ENCODE measurements at places on chromosomes 7 and 10.

DNA sequence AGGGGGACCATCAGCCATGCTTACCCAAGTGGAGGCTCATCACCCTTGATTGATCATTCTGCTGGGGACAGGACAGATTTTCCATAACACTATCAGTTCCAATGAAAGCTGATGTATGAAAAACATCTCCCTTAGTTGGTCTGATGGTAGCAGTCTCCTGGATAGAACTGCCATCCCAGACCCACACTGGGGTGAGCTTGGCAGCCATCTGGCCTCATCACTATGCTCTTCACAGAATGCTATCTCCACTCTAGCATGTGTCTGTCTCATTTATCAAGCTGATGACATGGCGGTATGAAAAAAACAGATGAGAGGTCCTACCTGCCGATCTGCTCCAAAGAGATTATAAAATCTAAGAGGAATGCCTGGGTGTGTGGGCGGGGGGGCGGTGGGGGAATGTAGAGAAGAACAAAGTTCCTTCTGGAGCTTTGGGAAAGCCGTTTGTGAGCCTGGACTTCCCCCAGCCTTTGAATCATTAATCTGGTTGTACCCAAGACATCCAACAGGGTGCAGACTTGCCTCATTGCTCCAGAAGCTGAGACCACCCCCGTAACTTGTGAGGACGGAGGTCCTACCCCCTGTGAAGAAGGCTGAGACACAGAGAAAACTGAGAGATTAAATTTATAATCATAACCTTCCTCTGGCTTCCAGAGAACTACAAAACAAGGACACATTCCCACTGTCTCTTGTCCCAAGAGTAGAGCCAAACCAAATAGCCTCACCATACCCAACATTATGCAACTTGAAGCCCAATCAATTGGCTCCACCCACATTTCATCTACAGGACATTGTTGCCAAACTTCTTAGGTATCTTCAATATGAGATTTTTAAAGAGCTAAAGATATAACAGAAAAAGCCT lies 340.8 kb downstream of the KCNMA1 start:
- peak; percentile 23 for DNase-seq

- DNase-seq: peak; percentile 61
Observed at GRCh38 chr10:22335173-22335933, 9.9 kb upstream of the SPAG6 start.

- DNase-seq: peak; percentile 77
Observed at GRCh38 chr7:28096713-28097112, 83.9 kb downstream of the JAZF1 start.

- no peak for DNase-seq
Observed at GRCh38 chr7:102107474-102108104, 179.1 kb upstream of the SH2B2 start.

- no peak for DNase-seq
Observed at GRCh38 chr7:64908358-64908757, 5.3 kb downstream of the ZNF273 start.

DNA sequence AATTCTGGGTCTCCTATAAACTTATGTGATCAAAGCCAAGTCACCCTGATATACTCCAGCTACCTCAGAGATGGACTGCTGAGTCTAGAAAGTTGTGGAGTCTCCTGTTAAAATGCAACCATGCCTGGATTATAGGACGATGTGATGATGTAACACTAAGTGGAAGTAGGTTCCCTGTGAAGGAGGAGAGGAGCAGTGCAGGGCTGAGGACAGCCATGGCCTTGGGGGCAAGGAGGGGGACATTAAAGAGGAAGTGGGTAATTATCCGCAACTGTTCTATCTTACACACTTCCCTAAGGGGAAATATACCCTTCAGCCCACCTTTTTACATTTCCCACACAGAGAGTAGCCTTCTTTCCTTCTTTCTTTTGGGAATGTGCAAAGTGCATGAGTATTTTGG lies 63.8 kb downstream of the MTPN start:
- no peak for DNase-seq

DNA sequence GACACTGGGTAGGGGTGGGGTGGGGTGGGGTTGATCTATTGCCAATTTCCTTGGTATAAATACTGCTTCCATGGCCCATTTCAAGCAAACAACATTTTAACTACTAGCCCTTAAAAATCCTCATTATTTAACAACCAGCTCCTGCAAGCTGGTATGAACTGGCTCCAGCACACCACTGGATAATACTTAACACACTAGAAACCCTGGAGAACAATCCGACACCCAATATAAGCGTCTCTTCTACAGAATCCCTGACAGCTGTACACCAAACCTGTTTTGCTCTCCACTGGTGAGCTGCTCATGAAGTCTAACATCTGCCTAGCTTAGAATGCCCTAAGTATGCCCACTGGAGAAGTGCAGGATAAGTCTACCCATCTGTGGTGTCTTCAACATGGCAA lies 116.8 kb downstream of the HIPK2 start:
- no peak for DNase-seq

GRCh38 chr7:4797858-4798705 lies 22.7 kb downstream of the AP5Z1 start:
- DNase-seq: peak; percentile 15

DNA sequence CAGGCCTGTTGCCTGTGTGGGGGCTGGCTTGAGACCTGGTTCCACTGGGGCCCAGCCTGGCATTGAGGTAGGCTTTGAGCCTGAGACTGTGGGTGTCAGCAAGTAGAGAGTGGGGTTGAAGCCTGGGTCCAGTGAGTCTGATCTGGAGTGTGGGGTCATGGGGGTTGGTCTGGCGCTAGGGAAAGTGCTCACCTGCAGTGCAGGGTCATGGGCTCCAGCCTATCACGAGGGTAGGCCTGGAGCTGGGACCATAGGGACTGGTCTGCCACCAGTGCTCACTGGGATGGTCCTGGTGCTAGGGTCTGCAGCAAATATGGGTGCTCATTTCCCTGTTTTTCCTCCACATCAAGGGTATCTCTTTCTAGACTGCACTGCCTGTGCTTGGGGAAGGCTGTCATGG lies 95.4 kb upstream of the KLF14 start:
- no peak for DNase-seq

- no peak for DNase-seq
Observed at GRCh38 chr7:50725774-50726173, 56.9 kb downstream of the GRB10 start.

- DNase-seq: no peak
Observed at GRCh38 chr10:7932301-7933036, 114.2 kb downstream of the TAF3 start.

GRCh38 chr10:4851846-4852245 lies 25.8 kb downstream of the AKR1E2 start:
- DNase-seq: no peak

- DNase-seq: no peak
Observed at GRCh38 chr10:79995979-79996634, 47.2 kb upstream of the SFTPD start.

DNA sequence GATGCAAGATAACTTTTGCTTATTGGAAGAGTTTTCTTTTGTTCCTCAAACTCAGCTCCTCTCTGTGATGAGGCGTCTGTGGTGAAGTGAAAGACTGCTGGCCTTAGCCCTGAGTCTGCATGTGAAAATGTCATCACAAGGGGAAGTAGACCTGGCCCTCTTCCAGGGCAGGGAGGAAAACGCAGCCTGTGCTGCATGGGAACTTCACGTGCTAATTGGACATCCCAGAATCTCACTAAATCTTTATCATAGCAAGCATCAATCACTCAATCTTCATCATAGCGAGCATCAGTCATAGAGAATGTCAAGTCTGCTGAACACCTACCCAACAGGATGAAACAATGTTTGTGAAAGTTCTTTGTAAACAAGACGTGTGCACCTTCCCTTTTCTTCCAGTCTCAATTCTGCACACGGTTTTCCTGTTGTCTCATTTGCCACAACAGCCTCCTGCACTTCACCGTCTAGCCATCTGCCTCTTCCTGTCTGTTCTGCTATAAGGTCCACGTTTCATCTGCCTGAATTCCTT lies 314.6 kb downstream of the FRMD4A start:
- DNase-seq: peak; percentile 46

DNA sequence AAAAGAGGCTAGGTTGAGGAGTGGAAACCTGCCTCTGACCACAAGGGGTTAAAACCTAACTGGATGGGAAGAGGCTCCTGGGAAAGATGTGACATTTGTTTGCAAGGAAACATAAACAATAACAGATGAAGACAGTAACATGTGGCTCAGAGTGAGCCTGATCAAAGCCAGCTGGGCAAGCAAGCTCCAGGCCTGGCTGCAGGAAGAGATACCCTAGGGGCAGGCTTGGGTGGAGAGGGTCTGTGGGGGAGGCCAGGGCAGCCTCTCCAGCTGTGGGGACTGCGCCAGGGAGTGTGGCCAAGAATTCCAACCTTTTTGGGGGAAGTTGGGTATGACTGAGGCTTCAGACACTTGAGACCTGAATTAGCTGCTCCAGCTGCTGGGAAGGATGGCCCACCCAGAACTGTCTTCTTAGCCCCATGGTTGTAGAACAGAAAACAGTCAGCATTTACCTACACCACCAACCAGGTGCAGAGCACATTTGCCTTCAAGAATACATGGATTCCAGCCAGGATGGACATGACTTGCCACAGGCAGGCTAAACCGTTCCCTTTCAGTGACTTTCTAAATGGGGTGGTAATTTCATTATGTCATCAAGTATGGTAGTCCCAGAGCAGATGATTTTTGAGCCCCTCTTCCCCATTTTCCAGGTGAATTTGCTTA lies 10.4 kb upstream of the FAM170B start:
- DNase-seq: peak; percentile 83

GRCh38 chr10:127195571-127196281 lies 665 bp downstream of the INSYN2A start:
- DNase-seq: peak; percentile 25

- DNase-seq: no peak
Observed at GRCh38 chr7:41777894-41778596, 75.2 kb upstream of the INHBA start.

DNA sequence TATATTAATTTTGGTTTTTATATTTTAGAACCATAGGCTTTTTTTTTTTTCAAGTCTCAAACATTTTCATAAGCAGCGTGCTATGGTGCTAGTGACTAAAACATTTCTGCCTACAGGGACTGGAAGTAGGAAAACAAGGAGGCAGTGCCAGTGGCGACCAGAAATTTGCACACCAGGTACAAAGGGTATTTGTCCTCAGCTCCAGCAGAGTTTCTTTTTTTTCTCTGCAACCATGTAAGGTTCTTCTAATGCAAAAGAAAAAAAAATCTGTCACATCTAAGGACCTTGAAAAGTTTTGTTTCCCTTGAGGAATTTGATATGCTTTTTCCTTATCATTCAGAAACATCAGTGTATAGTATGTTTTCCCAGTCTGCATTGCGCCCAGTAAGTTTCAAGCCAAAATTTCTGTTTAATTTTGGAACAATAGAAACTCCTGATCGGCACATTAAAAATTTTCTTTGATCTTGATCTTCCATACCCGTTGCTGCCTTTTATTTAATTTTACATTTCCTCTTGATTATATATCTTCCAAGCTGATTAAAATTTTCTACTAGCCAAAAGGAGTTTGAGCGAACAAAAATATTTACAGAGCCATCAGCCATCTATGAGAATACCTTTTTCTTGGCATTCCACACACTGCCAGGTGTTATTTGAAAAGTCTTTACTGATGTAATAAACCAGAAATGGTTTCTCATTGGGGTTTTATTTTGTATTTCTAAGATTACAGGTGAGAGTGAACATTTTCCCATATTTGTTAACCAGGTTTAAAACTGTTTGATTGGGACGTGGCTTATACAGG lies 956 bp upstream of the KLHDC10 start:
- no peak for DNase-seq

DNA sequence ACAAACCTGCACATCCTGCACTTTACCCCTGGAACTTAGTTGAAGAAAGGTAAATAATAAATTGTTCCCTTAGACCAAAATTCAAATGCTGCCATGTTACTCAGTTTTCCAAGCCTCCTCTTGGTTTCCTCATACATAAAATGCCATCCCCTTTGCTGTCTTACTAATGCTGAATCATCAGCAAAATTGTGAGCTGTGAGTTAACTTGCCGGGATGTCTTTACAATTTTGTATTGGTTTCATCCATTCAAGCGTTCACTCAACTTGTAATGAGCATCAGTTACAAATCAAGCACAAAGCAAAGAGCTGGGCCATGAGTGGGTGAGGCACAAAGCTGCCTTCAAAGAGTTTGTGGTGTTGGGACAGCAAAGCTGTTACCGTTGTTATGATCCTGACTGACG lies 395.8 kb upstream of the ZMIZ1 start:
- peak; percentile 65 for DNase-seq

GRCh38 chr7:143379611-143380259 lies 1.4 kb upstream of the ZYX start:
- no peak for DNase-seq

DNA sequence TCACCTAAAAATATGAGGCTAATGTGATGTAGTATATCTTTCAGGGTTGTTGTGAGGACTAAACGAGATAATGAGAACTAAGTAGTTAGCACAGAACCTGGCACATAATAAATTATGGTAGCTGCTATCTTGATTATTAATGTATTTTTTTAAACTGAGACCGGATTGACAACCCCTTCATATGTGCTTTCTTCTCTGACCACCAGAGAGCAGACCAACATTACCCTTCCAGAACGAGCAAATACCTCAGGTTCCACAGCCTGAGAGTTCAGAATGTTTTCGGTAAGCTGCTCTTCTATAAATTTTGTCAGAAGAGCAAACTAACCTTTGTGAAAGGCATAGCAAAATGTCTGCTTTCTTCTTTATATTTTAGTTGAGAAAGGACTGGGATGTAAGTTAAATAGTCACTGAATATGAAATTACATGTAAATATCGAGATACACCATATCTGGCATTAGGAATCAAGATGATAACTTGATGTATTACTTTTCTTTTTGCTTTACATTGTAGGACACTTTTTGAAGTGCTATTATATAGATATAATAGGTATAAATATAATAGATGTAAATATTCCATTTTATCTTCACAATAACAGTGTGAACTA lies 13.6 kb upstream of the BPGM start:
- peak; percentile 56 for DNase-seq

- no peak for DNase-seq
Observed at GRCh38 chr7:99631295-99632109, 14.8 kb downstream of the ZSCAN25 start.

Measured in AG10803 (cell line).